Left lung (tissue), 14 donors: ENCODE measurements at places on chromosomes 12 and 14. TPM values are rescaled to one million over a fixed set of nuclear protein-coding genes. Genes with fewer than 3 reads are reported as not detected.

Gene OR6C76
- polyA plus RNA-seq: not detected

Gene STXBP6
- 54.1 TPM for polyA plus RNA-seq

Gene OASL
- 0.23 TPM for polyA plus RNA-seq

Gene CRACR2A
- polyA plus RNA-seq: 4.9 TPM

Gene MIS18BP1
- polyA plus RNA-seq: 69.6 TPM

Gene LYZ
- 51.3 TPM for polyA plus RNA-seq

Gene PSMA3
- 143 TPM for polyA plus RNA-seq

Gene SCN8A
- 3.3 TPM for polyA plus RNA-seq

Gene LUM
- polyA plus RNA-seq: 771 TPM

Gene GDF3
- polyA plus RNA-seq: not detected

Gene NRDE2
- polyA plus RNA-seq: 23.1 TPM

Gene CPNE6
- polyA plus RNA-seq: not detected

Gene JAG2
- 15.1 TPM for polyA plus RNA-seq

Gene MYL2
- polyA plus RNA-seq: 2.0 TPM

Gene TMEM63C
- polyA plus RNA-seq: 0.20 TPM

Gene MLXIP
- polyA plus RNA-seq: 92.1 TPM

Gene PTPRB
- polyA plus RNA-seq: 35.9 TPM

Gene LRTM2
- not detected for polyA plus RNA-seq

Gene KRT6A
- not detected for polyA plus RNA-seq

Gene PLCZ1
- 3.0 TPM for polyA plus RNA-seq
